Sigmoid colon (tissue), 7 donors: ENCODE measurements at places on chromosomes 5 and 9. TPM values are rescaled to one million over a fixed set of nuclear protein-coding genes. Genes with fewer than 3 reads are reported as not detected.

- DNase-seq = no peak
These were observed 250.8 kb upstream of the IRX2 start for GRCh38 chr5:3002230-3002629.

DNA sequence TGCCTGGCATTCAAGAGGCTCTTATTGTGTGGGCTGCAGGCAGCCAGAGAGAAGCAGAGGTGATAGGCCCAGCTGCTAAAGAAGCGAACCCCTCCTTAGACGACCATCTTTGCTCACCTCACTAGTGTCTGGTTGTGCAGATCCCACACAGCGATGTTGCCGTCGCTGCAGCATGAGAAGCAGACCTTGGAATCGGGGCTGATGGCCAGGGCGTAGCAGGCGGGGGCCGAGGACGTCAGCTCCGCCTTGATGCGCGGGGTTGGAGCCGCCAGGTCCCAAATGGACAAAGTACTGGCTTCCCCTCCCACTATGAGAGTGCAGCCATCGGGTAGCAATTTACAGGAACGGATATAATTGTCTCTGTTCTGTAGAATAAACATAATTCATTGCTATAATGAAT is 98.7 kb downstream of the TLE1 start:
- no peak for DNase-seq

GRCh38 chr5:134603059-134603458 is 29.6 kb downstream of the SAR1B start:
- DNase-seq = no peak

- DNase-seq = no peak
These were observed 42.2 kb upstream of the UGT3A2 start for GRCh38 chr5:36108758-36109460.

- DNase-seq = no peak
These were observed 10.2 kb upstream of the ACSL6 start for GRCh38 chr5:132021654-132022053.

DNA sequence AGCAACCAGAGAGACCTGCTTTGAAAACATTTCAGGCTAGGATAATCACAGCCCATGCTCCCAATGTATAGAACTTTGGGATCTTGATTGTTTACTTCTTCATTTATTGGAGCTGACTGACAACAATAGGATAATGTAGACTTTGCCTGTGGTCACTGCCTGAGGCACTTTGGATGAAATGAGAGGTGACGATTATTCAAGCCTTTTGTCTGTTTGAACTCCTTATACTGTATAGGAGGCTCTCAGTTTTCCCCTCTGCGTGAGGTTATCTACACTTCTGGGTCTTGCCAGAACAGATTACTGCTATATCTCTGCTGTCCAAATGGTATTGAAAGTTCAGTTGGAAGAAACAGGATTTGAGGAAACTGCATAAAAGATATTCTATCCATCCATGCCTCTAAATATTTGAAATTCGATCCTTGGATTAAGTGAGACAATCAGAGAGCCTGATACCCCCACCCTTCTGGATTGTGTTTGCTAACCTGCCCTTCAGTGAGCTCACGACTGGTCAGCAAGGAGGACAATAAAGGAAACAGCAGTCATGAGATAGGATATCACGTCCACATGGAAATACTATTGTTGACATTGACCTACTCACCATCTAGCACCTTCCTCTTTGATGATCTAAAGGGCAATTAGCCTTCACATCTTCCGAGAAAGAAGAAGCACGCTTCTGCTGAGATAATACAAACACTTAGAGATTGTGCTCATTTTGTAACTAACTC is 98.1 kb downstream of the DOCK8 start:
- DNase-seq = no peak

DNA sequence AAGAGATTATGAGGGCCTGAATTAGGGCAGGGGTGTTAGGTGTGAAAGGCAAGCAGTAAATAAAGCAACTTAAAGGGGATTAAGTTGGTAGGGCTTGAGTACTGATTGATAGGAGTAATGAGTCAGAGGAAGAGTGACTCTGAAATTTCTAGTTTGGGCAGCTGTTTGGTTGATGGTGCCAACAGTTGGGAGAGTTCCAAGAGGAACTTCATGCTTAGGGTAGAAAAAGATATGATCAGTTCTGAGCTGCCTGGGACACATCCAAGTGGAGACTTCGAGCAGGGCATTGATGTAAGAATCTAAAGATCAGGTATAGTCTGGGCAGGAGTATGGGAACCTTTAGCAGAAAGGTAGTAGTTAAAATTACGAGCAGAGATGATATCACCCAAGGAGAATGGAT is 10.2 kb downstream of the MAMDC2 start:
- peak; percentile 66 for DNase-seq

- no peak for DNase-seq
These were observed 64.8 kb downstream of the ALDH1A1 start for GRCh38 chr9:72888067-72888466.

DNA sequence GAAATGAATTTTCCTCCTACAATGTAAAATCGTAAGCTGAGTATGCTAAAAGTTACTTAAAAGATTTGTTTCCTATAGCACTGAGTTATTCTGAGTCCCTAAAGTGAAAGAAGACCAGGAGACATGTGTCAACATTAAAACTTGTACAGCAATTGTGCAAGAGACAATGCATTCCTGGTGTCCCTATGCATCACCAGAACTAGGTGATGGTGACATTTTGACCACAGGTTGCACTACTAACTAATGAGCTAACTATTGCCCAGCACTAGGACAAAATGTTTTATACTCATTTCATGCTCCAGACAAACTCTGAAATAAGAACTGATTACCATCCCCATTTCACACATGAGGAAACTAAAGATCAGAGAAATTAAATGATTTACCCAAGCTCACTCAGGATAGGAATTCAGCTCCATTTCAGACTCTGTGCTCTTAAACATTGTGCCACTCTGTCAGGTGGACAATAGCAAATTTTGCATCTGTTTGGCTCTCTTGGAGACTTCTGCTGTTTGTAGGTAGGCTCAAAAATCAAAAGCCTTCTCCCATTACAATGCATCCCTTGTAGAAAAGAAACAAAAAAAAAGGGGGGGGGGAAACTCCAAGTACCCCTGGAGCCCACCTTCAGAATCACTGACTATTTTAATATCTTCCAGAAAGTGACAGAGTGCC is 269.2 kb downstream of the ACTL7B start:
- no peak for DNase-seq

GRCh38 chr5:43396762-43397304 is 15.4 kb downstream of the CCL28 start:
- peak; percentile 64 for DNase-seq

MLANA gene
- not detected for total RNA-seq

CARD6 gene
- 8.6 TPM for total RNA-seq

PCDHB11 gene
- total RNA-seq = 1.8 TPM

PAPPA gene
- total RNA-seq = 4.9 TPM

RHOBTB3 gene
- total RNA-seq = 138 TPM

SLC1A3 gene
- total RNA-seq = 16.8 TPM

KCNV2 gene
- not detected for total RNA-seq
